ENCODE measurements at places on chromosomes 4 and X. TPM values are rescaled to one million over a fixed set of nuclear protein-coding genes. Genes with fewer than 3 reads are reported as not detected.
A peak's percentile ranks its signal among the peaks of the same experiment; 100 is the strongest.

- H3K4me1 ChIP-seq, result peaks cover 5% of the 10 kb centered on the region
- H3K27me3 ChIP-seq, result peaks cover 3% of the 10 kb centered on the region
- H3K27ac ChIP-seq, result no peak overlapping the region
- no peak overlapping the region for H3K4me3 ChIP-seq
- DNase-seq, result no peak
- H3K36me3 ChIP-seq, result peaks cover 4% of the 10 kb centered on the region
These were observed 3.1 kb downstream of the MTMR1 start for GRCh38 chrX:150696331-150696730.

- no peaks in the 10 kb centered on the region for H3K36me3 ChIP-seq
- DNase-seq, result peak; percentile 74
- no peaks in the 10 kb centered on the region for H3K27me3 ChIP-seq
- no peak overlapping the region for H3K4me3 ChIP-seq
These were observed 53.1 kb downstream of the STX18 start for GRCh38 chr4:4488405-4489404.

- H3K27ac ChIP-seq, result no peak overlapping the region
- peaks cover 42% of the 10 kb centered on the region for H3K36me3 ChIP-seq
- H3K4me3 ChIP-seq, result no peak overlapping the region
- no peak for DNase-seq
These were observed 176.7 kb downstream of the LDB2 start for GRCh38 chr4:16721613-16722291.

DNA sequence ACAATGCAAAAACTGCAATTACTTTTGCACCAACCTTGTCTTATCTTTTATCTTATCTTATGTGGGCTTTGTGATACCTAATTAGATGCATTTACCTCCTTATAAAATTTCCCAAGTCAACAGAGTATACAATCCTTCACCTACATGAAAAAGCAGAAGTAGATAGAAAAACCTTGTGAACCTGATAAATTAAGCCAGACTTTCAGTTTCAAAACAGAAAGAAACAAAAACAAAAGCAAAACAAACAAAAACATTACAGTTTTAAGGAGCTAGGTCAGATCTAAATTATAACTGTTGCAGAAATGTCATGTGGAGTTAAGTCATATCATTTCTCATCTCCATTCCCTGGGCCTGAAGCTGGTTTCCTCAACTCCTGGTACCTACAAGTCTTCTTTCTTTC lies 24.9 kb upstream of the CXXC4 start:
- no peak overlapping the region for H3K4me3 ChIP-seq
- DNase-seq, result no peak
- H3K4me1 ChIP-seq, result no peaks in the 10 kb centered on the region
- H3K27me3 ChIP-seq, result no peaks in the 10 kb centered on the region
- H3K36me3 ChIP-seq, result no peaks in the 10 kb centered on the region

DNA sequence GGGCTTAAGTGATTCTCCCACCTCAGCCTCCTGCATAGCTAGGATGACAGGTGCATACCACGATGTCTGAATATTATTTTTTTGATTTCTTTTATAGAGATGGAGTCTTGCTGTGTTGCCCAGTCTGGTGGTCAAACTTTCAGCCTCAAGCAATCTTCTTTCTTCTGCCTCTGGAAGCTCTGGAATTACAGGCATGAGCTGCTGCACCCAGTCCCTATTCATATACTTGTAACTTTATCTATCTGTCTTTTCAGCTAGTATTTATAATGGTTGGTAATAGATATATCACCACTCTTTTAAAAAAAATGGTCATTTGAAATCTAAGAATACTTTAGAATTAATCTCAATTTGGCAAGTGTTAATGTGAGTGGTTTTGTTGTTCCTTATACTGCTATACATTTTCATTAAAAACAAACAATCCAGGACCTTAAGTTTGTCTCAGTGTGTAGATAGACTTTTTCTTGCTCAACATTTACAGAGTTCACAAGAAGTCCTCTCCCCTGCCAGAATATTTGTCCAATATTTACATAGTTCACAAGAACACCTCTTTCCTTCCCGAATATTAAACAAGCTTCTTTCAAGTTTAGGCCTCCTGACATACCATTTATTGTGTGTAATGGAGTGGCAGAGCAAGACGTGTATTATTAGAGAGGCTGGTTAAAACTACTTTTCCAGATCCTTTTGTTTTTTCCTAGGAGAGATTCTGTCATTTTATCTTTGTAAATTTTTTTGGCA lies 1197.4 kb upstream of the ADGRL3 start:
- H3K27me3 ChIP-seq, result no peaks in the 10 kb centered on the region
- H3K4me1 ChIP-seq, result no peaks in the 10 kb centered on the region
- DNase-seq, result no peak

DNA sequence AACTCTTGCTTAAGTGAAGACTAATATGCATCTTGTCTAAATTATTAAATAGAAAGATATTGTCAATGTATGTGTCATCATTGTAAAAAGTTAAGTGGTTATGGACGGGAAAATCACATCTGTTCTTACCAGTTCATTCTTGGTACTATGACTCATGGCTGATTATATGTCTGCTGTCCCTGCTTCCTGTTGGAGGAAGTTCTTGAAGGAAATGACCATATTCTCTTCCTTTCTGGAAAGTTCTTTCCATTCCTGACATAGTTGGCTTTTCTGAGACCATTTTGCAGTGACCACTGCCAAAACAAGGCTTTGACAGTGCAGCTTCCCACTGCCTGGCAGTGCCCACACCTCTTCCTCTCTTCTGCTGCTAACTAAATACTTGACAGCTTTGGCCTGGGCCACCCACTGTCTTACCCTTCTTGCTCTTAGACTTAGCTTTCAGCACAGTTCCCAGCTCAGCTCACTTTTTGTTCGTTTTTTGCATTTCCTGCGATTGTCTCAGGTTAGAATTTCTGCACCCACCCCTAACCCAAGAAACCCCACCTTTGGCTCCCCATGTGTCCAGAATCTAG lies 13.2 kb upstream of the CLDN24 start:
- H3K4me1 ChIP-seq, result peaks cover 35% of the 10 kb centered on the region
- H3K27ac ChIP-seq, result peak overlapping the region; percentile 96
- no peak overlapping the region for H3K4me3 ChIP-seq
- no peak for DNase-seq

- no peaks in the 10 kb centered on the region for H3K36me3 ChIP-seq
- H3K27ac ChIP-seq, result no peak overlapping the region
- H3K4me3 ChIP-seq, result no peak overlapping the region
- DNase-seq, result no peak
- H3K4me1 ChIP-seq, result no peaks in the 10 kb centered on the region
These were observed 294.2 kb upstream of the FTHL17 start for GRCh38 chrX:31366041-31366440.

DNA sequence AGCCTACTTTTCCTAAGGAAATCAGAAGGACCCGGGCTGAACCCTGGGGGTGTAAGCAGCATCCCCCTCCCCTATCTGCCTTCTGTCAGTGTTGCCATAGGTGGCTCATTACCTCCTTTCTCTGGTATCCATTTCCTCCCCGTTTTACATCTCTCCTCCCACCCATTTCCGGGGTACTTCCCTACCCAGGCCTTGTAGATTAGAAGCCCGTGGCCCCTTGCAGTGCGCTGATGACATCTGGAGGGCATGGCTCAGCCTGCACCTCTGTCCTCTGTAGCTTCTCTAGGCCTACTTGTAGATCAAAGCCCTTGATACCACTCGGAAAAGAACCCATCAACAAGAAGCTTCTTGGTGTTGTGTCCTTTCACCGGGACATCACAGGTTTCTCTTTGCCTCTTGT lies 71.8 kb downstream of the NBDY start:
- DNase-seq, result no peak
- H3K27ac ChIP-seq, result no peak overlapping the region
- peaks cover 15% of the 10 kb centered on the region for H3K36me3 ChIP-seq

DNA sequence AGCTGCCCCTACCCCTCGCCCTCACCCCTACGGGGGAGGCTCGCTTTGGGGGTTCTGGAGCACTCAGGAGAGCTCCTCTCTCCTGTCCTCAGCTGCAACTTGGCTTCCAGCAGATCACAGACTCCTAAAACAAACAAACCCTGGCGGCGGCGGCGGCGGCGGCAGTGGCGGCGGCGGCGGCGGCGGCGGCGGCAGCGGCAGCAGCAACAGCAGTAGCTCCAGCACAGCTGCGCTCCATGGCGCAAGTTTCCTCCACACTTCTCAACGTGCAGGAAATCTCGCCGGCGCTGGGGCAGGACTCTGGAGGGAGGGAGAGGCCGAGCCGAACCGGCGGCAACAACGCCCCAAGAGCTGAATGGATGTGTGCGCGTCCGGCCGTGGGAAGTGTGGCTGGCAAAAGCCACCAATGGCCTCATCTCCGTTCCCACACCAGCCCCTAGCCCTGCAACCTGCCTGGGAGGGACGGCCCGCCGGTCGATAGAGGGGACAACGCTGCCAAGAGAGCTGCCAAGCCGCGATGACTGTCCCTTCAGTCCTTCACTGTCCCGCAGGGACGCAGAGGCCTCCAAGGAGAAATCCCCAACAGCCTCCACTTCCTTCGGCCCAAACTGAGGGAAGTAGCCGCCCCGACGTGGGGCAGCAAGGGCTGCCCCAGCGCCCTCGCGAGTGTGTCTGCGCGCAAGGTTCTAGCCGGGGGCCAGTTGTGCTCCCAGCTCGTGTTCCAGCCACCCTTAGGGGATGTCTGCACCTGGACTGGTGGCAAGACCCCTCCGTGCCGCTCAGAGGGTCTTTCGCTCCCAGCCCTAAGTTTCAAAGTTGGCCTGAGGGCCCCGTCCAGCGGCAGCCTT lies 775 bp downstream of the SHROOM4 start:
- H3K27me3 ChIP-seq, result peaks cover 1% of the 10 kb centered on the region
- peaks cover 4% of the 10 kb centered on the region for H3K4me1 ChIP-seq
- DNase-seq, result peak; percentile 35
- peaks cover 5% of the 10 kb centered on the region for H3K36me3 ChIP-seq
- peak overlapping the region; percentile 89 for H3K4me3 ChIP-seq

- H3K27me3 ChIP-seq, result no peaks in the 10 kb centered on the region
- H3K4me3 ChIP-seq, result no peak overlapping the region
- no peaks in the 10 kb centered on the region for H3K4me1 ChIP-seq
- no peak overlapping the region for H3K27ac ChIP-seq
These were observed 63.4 kb downstream of the GPR50 start for GRCh38 chrX:151239751-151240150.

DNA sequence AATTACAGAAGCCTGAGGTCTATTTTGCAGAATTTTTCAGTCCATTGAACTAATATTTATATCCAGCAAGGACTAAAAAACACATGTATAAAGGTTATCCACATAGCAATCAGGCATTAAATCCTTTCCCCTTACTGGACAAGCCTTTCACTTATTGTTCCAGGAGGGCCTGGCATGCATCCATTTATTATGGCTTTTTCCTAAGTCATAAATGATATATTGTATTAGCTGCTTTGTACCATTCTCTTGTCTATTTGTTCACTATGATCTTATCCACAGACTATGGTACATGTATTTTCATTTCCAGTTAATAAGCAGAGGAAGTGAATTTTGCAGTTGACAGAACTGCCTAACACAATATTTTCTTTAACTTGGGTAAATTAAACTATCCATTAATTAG lies 105.4 kb upstream of the ANK2 start:
- H3K27me3 ChIP-seq, result no peaks in the 10 kb centered on the region
- H3K36me3 ChIP-seq, result no peaks in the 10 kb centered on the region
- no peaks in the 10 kb centered on the region for H3K4me1 ChIP-seq
- no peak for DNase-seq

MOSPD2 gene
- total RNA-seq, result 10.0 TPM

ARX gene
- total RNA-seq, result not detected

NAP1L5 gene
- total RNA-seq, result 4.4 TPM

HSFX3 gene
- not detected for total RNA-seq

Data from endothelial cell (in vitro differentiated cells).